Left ventricle myocardium inferior (tissue), 1 donor: ENCODE measurements at places on chromosomes 5 and 9. TPM values are rescaled to one million over a fixed set of nuclear protein-coding genes. Genes with fewer than 3 reads are reported as not detected.
A peak's percentile ranks its signal among the peaks of the same experiment; 100 is the strongest.

- DNase-seq = no peak
Measured at GRCh38 chr5:17367256-17367840, 130.7 kb upstream of the TAF11L2 start.

DNA sequence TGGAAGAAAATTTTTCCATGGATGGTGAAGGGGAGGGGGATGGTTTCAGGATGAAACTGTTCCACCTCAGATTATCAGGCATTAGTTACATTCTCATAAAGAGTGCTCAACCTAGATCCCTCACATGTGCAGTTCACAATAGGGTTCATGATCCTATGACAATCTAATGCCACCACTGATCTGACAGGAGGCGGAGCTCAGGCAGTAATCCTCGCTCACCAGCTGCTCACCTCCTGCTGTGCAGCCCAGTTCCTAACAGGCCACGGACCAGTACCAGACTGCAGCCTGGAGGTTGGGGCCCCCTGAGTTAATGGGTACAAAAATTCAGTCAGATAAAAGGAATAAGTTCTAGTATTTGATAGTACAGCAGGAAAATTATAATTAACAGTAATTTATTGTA is 337.2 kb downstream of the NPR3 start:
- no peak for DNase-seq

- peak; percentile 61 for DNase-seq
Measured at GRCh38 chr5:93620487-93621326, 37.7 kb downstream of the NR2F1 start.

The GFRA3 gene
- total RNA-seq = 0.82 TPM
